Cardiac muscle cell (in vitro differentiated cells and primary cell): ENCODE measurements at places on chromosomes 4 and X.
A peak's percentile ranks its signal among the peaks of the same experiment; 100 is the strongest.

DNA sequence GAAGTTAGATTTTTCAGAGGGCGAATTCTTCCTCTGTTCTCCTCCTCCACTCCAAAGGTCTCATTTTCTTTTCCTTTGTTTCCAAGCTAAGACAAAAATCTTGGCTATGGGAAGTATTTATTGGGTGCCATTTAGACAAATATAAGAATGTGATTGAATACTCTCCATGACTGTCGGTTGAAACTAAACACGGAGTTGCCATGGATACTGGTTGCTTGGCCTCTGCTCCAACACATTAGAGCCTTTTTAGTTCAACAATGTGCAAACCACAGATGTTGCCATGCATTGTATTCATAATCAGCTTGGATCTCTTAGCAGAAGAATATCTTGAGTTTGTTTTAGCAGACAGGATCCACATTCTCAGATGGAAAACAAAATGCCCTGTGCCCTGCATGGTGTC lies 366.5 kb upstream of the LCORL start:
- DNase-seq = no peak

GRCh38 chr4:57048590-57049304 lies 61.4 kb downstream of the IGFBP7 start:
- no peak for DNase-seq

- no peak for DNase-seq
Measured at GRCh38 chr4:75030649-75031235, 97.8 kb downstream of the PARM1 start.

DNA sequence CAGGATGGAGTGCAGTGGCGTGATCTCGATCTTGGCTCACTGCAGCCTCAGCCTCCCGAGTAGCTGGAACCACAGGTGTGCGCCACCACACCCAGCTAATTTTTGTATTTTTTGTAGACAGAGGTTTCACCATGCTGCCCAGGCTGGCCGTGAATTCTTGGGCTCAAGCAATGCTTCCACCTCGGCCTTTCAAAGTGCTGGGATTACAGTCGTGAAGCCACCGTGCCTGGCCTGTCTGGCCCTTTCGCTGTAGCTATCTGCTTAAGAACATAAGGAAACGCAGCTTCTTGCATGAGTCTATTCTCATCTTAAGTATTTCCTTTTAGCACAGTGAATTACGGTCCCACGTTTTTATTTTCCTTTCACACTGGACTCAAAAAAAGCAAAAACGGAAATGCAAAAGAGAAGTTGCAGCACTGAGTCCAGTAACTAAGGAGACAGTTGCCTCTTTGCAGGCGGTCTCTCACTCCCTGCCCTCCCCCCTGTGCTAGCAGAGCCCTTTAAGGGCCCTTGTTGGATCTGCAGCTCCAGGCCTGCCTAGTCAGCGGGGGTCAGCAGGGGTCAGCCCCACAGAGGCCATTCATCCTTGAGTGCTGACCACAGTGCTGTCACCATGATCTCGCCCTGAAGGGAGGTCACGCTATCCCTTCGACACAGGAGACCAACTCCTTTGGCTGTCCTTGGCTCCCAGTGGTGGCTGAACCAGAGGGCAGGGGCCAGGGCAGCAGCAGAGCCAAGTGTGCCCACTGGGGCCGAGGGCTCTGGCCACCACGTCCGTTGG lies 21.8 kb upstream of the TBC1D14 start:
- peak; percentile 46 for DNase-seq

DNA sequence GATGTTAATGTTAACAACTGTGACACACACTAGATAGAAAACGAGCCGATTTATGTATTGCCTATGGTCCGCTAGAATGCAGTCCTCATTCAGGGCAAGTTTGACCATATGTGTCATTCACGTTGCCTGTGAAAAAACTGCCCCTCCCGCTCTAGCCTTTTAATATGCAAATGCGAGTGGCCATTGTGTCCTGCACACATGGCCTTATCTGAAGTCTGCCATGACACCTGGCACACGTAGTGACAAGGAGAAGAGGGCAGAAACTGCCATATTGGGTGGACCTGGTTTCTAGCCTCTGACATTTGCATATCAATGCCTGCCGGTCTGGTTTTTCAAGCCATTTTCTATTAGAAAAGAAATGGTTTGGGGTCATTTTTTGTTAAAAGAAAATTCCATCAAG lies 303.3 kb upstream of the TECRL start:
- no peak for DNase-seq

DNA sequence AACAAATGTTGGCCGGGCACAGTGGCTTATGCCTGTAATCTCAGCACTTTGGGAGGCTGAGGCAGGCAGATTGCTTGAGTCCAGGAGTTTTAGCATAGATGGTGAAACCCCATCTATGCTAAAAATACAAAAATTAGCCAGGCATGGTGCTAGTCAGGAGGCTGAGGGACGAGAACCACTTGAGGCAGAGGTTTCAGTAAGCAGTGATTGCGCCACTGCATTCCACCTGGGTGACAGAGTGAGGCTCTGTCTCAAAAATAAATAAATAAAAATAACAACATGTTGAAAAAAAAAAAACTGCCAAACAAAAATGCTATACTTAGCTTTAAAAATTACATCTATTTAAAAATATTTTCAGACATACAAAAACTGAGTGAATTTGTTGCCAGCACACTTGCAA lies 374.2 kb upstream of the SMIM31 start:
- DNase-seq = no peak

DNA sequence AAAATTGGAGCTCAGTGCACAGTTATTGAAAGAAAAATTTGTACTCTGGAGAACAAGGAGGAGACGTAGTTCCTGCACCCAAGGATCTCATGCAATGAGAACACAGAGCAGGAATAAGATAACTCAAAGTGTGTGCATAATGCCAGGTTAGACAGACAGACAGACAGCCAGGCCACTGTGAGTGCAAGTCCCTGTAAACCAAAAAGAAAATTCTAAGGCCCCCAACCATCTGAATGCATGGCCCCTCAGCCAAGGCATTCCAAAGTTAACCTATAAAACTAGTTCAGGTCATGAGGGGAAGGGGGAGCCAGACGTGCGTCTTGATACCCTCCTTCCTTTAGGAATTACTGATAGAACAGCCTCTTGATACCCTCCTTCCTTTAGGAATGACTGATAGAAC lies 94.5 kb upstream of the ENPP6 start:
- no peak for DNase-seq

GRCh38 chr4:47667552-47667951 lies 170.3 kb downstream of the CORIN start:
- no peak for DNase-seq

GRCh38 chr4:4595252-4595651 lies 53.4 kb upstream of the STX18 start:
- no peak for DNase-seq

DNA sequence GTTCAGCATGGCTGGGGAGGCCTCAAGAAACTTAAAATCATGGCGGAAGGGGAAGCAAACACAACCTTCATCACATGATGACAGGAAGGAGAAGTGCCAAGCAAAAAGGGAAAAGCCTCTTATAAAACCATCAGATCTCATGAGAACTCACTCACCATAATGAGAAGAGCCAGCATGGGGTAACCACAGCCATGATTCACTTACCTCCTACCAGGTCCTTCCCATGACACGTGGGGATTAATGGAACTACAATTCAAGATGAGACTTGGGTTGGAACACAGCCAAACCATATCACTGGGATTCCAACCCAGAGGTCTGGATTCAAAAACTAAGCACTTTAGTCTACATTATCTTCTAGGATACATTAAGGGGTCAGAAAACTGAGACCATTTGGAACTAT lies 609.6 kb upstream of the SPANXN1 start:
- no peak for DNase-seq
